ENCODE measurements at places on chromosomes 16 and 17.

DNA sequence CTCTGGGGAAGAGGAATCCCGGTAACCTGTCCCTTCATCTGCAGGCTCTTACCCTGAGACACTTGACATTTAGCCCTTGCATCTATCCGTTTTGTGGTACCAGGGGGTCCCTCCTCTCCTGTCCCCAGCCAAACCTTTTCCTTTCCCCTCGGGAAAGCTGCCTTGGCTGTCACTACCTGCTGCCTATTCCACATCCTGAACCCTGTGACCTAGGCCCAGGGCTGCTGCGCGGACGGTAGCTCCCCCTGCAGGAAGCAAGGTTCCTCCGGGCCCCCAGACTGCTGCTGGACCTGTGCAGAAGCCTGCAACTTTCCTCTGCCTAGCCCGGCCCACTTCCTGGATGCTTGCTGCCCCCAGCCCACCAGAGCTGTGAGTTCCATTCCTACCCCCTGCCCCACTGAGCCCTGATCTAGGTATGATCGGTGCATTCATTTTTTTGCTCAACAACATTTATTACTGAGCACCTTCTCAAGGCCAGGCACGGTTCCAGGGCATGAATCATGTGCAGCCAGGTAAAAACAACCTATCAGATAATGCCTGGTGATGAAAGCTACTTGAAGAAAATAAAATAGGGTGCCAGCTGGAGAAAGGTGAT is 10.5 kb upstream of the ALDOA start:
- no peak for DNase-seq

- no peak for DNase-seq
Observed at GRCh38 chr17:35046740-35047283, 16.7 kb downstream of the RFFL start.

DNA sequence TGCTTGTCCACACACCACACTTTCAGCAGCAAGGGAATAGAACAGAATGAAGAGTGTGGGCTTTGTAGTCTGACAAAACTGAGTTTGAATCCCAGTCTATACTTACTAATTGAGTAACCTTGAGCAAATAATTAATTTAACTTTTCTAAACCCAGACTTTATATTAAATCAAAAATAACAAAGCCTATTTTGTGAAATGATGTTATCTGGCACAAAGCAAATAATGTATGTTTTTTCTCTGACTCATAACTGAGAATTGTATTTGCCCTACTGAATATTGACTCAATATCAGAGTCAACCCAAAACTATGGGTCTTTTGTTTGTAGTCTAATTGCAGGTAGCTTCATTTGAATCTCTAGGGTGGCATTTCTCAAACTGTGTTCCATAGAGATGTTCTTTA is 77.9 kb upstream of the TANC2 start:
- no peak for DNase-seq

- DNase-seq: no peak
Observed at GRCh38 chr16:27281243-27281642, 12.7 kb upstream of the NSMCE1 start.

GRCh38 chr17:75854881-75855309 is 240 bp downstream of the WBP2 start:
- no peak for DNase-seq

- DNase-seq: no peak
Observed at GRCh38 chr17:50889528-50890118, 23.5 kb upstream of the TOB1 start.

DNA sequence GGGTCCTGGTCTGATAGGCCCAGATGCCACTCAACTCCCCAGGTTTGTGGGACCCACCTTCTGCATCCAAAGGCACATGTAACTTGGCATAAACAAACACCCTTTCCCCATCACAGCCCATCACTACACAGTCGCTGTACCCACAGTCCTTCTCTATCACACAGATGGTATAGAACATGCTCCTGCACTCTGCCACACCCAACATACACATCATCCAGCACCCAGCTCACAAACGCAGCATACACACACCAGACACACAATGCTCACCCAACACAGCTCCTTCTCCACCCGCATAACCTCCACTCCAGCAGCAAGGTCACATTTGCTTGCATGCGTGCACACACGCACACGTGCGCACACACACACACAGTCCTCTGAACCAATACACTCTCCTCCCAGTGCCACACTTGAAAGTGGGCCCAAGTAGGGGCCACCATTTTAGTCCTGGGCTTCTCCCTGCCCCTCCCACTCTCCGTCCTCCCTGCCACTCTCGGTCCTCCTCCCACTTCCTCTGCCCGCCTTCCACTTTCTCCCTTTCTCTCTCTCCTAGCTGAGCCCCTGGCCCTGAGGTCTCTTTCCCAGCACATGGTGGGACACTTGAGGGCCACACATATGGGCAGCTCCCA is 8.5 kb upstream of the TMEM92 start:
- DNase-seq: no peak

DNA sequence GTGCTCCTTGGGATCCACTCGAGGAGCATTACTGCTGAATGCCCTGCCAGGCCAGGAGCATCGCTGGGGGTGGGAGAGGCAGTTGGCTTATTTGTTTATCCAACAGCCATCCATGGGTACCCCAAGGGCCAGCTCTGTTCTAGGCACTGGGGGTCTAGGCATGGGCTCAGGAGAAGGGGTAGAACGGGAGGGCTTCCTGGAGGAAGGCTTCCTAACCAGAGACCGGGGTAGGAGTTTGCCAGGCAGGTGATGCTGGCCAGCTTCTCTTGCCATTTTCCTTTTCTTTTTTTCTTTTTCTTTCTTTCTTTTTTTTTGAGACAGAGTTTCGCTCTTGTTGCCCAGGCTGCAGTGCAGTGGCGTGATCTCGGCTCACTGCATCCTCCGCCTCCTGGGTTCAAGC is 241.0 kb downstream of the SEC14L1 start:
- DNase-seq: no peak

DNA sequence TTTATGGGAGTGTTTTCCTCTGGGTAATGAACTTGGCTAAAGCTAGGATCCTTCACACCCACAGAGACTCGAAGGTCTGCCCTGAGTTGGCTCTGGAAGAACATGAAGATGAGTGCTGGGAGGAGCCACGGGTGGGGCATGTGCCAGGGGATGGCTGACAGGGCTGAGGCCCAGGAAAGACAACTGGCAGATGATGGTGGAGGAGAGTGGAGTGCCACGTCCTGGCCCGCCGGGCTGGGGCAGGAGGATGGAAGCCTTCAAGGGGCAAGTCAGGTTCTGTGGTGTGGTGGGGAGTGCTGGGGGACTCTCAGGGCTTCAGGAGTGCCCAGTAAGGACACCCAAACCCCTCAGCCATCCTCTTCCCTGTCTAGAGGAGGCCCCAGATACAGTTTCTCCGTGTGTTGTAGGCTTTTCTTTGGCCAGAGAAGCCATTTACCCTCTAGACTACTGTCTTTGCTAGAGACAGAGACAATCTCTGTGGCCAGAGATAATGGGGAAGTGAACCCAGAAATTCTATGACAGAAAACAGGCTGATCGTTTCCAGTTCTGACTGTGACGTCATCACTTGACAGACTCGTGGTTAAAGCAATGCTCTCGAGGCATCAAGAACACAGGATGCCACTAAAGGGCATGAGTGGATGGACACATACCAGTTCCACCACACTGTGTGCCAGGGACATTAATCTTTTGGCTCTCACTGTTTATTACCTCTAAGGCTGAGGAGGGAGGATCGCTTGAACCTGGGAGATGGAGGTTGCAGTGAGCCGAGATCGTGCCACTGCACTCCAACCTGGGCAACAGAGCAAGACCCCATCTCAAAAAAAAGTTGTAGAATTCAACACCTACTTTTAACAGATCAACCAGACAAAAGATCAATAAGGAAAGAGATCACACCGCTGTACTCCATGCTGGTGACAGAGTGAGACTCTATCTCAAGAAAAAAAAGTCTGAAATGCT is 18.6 kb upstream of the SLC5A10 start:
- DNase-seq: no peak

DNA sequence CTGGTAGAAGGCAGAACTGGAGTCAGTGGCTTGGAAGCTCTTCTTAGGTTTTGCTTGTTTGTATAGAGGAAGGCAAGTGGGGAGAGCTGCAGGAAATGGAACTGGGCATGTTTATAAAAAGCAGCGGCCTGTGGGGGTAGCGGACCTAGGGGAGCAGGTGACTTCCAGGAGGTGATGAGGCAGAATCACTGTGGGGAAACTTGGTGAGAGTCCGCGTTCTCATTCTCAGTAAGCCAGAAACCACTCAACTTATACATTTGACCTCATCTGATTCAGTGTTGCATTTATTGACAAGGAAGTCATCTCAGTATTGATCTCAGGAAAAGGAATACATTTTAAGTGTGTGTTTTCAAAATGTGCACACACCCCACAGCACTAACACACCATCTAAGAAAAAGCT is 299.8 kb downstream of the CNTNAP4 start:
- no peak for DNase-seq

DNA sequence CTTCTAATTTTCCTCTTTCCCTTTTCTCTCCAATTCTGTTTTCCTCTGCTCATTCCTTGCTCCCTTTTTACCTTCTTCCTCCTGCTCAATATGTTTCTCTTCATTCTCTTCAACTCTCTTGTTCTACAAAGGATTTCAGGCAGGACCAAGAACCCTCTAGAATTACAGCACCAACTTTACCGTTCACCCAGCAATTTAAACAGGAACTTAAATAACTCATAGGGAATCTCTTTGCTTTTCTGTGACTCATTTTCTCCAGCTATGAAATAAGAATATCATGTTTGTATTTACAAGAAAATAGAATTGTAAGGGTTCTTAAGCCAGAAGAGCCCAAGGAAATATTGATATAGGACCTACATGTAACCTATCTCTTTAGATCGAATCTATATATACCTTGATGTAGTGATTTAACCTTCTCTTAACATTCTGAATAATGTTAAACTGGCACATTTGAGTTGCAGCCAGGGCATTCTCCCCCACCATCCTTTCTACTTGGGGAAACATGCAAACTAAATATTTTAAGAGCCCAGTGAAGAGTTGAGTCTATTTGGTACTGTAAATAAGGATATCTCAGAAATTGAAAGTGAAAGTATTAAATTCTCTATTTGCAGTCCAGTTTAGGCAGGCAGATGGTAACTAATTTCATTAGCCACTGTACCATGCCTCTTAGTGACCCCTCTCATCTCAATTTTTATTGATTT is 137.0 kb downstream of the ANKFN1 start:
- DNase-seq: no peak

DNA sequence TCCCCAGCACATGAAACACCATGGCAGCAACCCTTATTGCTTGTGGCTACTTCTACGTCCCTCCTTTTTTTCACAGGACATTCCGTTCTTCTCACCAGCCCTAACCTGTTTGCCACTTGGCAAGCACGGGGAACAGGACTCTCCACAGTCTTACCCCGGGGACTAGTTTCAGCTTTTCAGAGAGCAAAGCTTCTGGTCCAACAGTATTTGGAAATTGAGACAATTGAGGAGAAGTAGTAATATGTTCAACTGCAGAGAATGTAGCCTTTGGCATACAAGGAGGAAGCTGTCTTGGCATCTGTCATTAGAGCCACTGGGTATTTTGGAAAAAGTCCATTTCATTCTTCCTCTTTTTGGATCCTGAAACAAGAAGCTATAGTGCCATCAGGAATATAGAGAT is 65.7 kb downstream of the MAP2K6 start:
- no peak for DNase-seq

- no peak for DNase-seq
Observed at GRCh38 chr17:8557176-8557806, 73.2 kb downstream of the MYH10 start.

GRCh38 chr17:69516911-69517310 is 102.4 kb downstream of the MAP2K6 start:
- no peak for DNase-seq

GRCh38 chr16:57123974-57124674 is 31.7 kb downstream of the CPNE2 start:
- no peak for DNase-seq

Data from AG09319 (cell line).